ENCODE measurements at places on chromosomes 16 and 17. TPM values are rescaled to one million over a fixed set of nuclear protein-coding genes. Genes with fewer than 3 reads are reported as not detected.

The CHD3 gene
- polyA plus RNA-seq: 78.7 TPM

The UTS2R gene
- polyA plus RNA-seq: not detected

The ADAD2 gene
- polyA plus RNA-seq: 3.6 TPM

The TBC1D3C gene
- not detected for polyA plus RNA-seq

The C1QTNF8 gene
- not detected for polyA plus RNA-seq

The CSH2 gene
- not detected for polyA plus RNA-seq

The TNK1 gene
- polyA plus RNA-seq: 6.1 TPM

The VAT1L gene
- 0.13 TPM for polyA plus RNA-seq

The G6PC1 gene
- polyA plus RNA-seq: not detected

The MYO18A gene
- polyA plus RNA-seq: 86.4 TPM

The TEX2 gene
- 10.6 TPM for polyA plus RNA-seq

The GPR179 gene
- polyA plus RNA-seq: 0.04 TPM

The KRT16 gene
- 413 TPM for polyA plus RNA-seq

The HIC1 gene
- polyA plus RNA-seq: 1.4 TPM

The VASN gene
- 25.5 TPM for polyA plus RNA-seq

The PLK1 gene
- polyA plus RNA-seq: 5.1 TPM

The GDPD3 gene
- 82.8 TPM for polyA plus RNA-seq

The KIF2B gene
- not detected for polyA plus RNA-seq

The RRAD gene
- 93.6 TPM for polyA plus RNA-seq

The SIRT7 gene
- 64.9 TPM for polyA plus RNA-seq

The STH gene
- polyA plus RNA-seq: not detected

The CFAP119 gene
- 3.5 TPM for polyA plus RNA-seq

The GNAO1 gene
- 0.75 TPM for polyA plus RNA-seq

The TBC1D3H gene
- polyA plus RNA-seq: not detected

The KRTAP9-2 gene
- polyA plus RNA-seq: not detected

The ZNF213 gene
- polyA plus RNA-seq: 9.4 TPM

The KIF18B gene
- 4.3 TPM for polyA plus RNA-seq

The PRKCB gene
- polyA plus RNA-seq: 0.45 TPM

The RND2 gene
- 0.54 TPM for polyA plus RNA-seq

The OR4D1 gene
- polyA plus RNA-seq: under 0.01 TPM

The DDX28 gene
- 13.1 TPM for polyA plus RNA-seq

The ACAP1 gene
- polyA plus RNA-seq: 5.3 TPM

The MARVELD3 gene
- polyA plus RNA-seq: 4.2 TPM

The MXRA7 gene
- 10.0 TPM for polyA plus RNA-seq

The HLF gene
- 12.7 TPM for polyA plus RNA-seq
